ENCODE measurements at places on chromosomes 2 and 18. TPM values are rescaled to one million over a fixed set of nuclear protein-coding genes. Genes with fewer than 3 reads are reported as not detected.
A peak's percentile ranks its signal among the peaks of the same experiment; 100 is the strongest.

Gene GALNT3
- 0.76 TPM for polyA plus RNA-seq

- DNase-seq = no peak
Measured at GRCh38 chr18:69943021-69943420, 4.7 kb downstream of the CD226 start.

DNA sequence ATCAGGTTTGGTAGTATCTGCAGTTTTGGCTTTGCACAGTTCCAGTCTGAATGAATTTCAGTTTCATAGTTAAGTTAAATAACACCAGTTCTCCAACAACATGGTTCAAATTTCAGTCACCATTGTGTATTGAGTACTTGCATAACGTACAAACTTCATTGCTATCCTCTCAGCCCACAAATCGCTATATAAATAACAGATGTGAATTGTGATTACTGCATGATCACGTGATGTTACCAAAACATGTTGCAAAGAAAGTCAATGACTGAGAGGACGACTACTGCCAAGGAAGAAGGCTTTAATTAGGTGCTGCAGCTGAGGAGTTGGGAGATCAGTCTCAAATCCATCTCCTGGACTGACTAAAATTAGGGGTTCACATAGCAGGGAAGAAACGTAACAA is 48.2 kb downstream of the COL4A4 start:
- DNase-seq = peak; percentile 42

DNA sequence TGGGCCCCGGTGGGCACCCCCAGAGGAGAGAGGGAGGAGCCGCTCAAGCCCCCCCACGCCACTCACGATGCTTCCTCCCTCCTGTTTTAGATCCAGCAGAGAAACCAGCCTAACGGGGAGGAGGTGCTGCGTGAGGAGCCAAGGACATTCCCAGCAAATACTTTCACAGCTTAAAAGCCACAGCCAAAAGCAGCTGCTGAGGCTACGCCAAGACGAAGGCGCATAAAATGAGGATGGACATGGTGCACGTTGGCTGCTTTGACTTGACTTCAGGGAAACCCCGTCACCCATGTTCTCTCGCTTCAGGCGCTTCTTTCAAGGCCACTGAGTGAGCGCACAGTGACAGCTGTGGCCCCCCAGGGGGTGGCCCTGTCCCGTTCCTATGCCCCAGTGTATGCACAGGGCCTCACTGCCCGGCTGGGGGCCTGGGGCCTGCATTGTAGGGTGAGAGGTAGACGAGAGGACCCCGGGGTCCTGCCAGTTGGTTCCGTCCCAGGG is 72.1 kb upstream of the PXDN start:
- DNase-seq = peak; percentile 56

GRCh38 chr18:55227771-55228170 is 268.5 kb upstream of the CCDC68 start:
- no peak for DNase-seq

Gene FEV
- not detected for polyA plus RNA-seq

GRCh38 chr2:12728221-12728777 is 11.6 kb downstream of the TRIB2 start:
- DNase-seq = no peak

DNA sequence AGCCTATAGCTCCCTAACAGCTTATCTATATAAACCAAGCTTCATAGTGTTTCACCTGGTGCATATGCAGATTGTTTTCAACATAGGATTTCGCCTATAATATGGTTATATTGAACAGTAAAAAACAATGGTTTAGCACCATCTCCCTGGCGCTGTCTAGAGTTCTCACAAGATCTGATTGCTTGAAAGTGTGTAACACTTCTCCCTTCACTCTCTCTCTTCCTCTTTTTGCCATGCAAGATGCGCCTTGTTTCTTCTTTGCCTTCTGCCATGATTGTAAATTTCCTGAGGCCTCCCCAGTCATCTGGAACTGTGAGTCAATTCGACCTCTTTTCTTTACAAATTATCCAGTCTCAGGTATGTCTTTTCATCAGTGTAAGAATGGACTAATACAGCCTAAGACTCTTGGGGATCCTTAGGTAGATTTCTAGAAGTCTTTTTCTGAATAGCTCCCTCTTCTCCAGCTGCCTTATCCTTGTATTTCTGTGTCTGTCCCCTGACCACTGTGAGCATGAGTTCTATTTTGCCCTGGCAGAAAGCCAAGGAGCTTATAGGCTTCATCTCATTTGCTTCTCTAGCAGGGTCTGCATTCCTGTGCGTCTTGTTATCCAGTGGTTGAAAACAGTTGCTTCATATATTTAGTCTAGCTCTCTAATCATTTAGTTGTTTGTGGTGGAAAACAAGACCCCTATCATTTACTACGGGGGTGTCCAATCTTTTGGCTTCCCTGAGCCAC is 401.6 kb downstream of the GPD2 start:
- no peak for DNase-seq

DNA sequence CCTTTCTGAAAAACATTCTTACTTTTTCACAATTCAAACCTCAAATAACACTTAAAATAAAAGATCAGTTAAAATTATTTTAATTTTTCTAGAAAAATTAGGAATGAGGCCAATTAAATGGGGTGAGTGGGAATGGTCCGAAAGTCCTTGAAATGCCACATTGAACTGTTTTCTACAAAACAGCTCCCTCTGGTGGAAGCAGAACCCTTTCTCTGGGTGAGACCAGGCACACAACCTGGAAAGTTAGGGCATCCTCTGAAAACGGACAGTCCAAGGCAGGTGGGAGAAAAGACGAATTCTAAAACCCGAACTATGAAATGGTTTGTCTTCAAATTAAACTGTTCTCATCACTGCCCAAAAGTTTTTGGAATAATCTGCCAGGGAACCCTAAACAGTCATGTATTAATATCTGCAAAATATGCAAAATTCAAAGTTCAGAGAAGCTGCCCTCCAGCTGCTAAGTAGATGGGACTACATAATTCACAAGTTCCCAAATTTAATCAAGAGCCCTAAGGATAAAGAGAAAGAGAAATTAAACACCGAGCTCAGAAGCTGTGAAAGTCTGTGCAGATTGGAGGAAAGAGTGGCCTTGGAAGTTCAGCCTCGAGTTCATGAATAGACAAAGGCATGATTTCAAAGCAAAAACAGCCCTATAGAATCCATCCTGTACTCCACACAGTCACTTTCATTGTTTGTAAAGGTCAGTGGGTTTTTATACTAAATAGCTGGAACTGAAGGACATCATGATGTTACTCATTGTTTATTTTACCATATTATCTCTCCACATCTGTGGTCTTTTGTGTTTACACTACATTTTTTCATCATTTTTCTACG is 108.3 kb downstream of the PIEZO2 start:
- peak; percentile 69 for DNase-seq

DNA sequence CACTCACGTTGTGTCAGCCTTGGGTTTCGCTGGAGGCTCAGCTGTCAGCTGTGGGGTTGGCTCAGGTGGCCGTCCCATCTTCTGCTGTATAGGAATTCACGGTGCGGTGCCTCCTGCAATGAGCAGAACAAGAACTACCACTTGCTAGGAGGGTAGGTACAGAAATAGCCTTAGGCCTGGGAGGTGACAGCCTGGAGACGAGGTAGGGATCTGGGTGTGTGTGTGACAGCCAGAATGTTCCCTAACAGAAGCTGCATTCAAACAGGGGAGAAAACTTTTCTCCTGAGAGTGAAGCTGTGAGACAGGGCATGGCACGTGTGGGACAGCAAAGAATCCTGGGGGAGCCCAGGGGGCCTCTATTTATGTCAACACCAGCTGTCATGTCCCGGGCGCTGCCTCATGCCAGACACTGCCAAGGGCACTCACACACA is 8.4 kb upstream of the MAL start:
- no peak for DNase-seq

DNA sequence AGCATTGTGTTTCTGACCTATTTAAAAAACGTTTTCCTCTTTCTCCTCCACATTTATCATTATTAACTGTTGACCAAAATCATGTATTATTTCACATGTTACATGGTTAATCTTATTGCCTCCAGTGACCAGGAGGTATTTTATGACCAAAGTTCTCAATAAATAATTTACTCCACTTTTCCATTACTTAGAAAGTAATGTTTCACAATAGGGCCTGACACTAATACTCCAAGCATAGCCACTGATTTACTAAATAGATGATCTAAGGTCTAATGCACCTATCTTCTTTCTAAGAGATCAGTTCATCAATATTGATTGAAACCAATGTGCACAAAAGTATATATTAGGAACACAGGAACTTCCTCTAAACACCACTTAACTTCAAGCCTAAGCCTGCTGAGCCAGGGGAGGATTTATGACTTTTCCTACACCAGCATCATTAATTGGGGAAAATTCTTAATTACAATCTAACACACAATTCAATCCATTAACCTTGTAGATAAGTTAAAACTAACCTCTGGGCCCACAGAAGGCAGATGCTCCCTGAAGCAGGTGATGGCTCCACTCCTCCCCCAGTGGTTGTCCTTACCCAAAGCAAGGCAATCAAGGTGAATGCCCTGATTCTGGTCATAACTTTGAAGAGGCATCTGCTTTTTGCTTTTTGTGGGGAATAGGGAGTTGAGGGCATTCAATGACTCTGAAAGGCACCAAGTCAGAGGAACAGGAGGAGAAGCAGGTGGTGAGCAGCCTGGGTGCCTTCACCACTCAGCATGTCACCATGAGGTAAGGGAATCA is 33.9 kb downstream of the RBMS1 start:
- DNase-seq = no peak

DNA sequence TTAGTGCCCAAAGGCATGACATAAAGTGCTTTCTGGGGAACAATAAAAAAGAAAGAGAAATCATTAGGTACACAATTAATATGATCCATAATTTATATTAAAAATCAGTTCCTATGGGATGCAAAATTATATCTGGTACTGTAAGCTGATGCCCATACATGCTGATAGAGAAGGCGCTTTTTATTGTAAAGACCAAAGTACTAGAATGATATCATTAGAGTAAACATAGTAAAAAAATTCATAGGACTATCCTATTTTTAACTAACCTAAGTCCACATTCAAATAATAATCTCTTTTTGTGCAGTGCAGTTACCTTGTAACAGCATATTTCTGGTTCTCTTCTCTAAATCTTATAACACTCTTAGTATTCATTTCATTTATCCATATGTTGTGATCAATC is 252.2 kb downstream of the ASXL3 start:
- DNase-seq = no peak

- DNase-seq = no peak
Measured at GRCh38 chr2:176729706-176730569, 460.7 kb downstream of the MTX2 start.

Gene EPG5
- 35.1 TPM for polyA plus RNA-seq

Gene APOB
- polyA plus RNA-seq = not detected

DNA sequence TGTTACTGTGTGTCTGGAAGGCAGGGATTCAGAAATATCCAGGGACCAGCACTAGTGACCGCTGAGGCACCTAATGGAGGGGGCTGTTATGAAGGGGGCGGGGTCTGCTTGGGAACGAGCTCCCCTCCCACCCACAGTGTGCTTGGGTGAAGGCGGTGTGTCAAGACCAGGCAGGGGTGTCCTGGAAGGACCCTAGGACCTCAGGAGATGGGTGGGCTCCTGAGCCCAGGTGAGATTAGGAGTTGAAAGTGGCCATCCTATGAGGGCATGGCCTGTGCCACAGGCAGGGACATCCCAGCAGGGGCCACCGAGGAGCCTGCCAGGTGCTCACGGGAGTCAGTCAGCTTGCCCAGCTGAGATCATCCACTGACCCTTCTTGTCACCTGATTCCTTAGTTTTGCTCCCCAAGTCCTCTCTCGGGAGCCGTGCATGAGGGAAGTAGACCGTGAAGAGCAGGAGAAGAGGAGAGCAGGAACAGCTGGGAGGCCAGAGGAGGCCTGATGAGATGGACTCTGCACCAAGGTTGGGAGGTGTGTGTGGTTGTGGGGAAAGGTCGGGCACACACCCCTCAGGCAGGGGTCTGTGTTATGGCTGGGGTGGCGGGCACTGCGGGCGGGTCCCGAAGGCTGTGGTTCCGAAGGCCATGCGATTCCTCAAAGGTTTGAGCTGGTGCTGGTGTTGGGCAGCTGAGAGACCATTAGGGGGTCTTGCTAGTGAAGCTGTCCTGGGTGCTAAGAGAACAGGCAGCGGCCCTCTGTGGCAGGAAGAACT is 180.9 kb upstream of the HS6ST1 start:
- DNase-seq = no peak

- peak; percentile 45 for DNase-seq
Measured at GRCh38 chr2:64212346-64212745, 68.1 kb upstream of the PELI1 start.

Gene PPP4R3B
- polyA plus RNA-seq = 8.9 TPM
